ENCODE measurements at places on chromosomes 11 and 22. TPM values are rescaled to one million over a fixed set of nuclear protein-coding genes. Genes with fewer than 3 reads are reported as not detected.

SUSD2 gene
- total RNA-seq: 20.9 TPM

ABTB2 gene
- total RNA-seq: 2.8 TPM

THAP7 gene
- total RNA-seq: 27.0 TPM

CD3E gene
- not detected for total RNA-seq

MFRP gene
- not detected for total RNA-seq

Data from regular cardiac myocyte (primary cell).